ENCODE measurements at places on chromosomes 2 and 18.

- peak; percentile 8 for DNase-seq
Measured at GRCh38 chr2:85353876-85354285, 447 bp downstream of the RETSAT start.

DNA sequence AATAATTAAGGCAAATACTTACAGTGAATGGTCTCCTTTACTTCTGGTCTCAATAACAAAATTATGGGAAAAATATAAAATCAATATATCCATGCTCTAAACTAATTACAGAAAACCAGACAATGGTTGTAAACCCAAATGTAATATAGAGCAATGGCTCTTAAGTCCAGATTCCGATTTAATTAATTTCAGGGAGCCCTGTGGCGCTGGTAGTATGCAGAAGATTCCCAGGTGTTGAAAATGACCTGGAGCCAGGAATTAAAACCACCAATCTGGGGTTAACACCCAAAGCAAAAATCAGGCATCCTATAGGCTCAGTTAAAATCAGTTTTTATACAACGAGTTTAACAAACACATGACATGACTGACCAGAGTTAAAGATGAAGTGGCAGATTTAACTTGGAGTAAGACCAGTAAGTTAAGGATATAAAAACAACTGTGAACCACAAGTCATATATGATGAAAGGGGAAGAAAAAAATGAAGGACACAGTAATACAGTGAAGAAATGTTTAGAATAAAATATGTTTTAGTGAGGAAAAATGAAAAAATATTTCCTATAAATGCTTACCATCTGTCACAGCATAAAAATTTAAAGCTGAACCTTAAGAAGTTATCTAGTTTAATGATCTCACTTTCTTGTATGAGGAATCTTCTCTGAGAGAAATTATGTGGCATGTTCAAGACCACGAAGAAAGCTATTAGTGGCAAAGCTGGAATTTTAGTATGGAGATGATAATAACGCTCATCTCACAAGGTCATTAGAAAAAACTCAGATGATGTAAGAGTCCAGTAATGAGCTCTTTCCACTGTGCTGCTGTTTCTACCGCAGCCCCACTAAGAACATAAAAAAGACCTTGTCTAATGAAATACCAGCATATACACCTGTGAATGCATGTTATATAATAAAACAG, 45.8 kb upstream of the FLACC1 start:
- DNase-seq: peak; percentile 46

- DNase-seq: peak; percentile 78
Measured at GRCh38 chr2:177708660-177709444, 316.3 kb downstream of the AGPS start.

- DNase-seq: peak; percentile 90
Measured at GRCh38 chr2:15673919-15674636, 82.4 kb downstream of the DDX1 start.
